ENCODE measurements at places on chromosomes 11 and 22.

DNA sequence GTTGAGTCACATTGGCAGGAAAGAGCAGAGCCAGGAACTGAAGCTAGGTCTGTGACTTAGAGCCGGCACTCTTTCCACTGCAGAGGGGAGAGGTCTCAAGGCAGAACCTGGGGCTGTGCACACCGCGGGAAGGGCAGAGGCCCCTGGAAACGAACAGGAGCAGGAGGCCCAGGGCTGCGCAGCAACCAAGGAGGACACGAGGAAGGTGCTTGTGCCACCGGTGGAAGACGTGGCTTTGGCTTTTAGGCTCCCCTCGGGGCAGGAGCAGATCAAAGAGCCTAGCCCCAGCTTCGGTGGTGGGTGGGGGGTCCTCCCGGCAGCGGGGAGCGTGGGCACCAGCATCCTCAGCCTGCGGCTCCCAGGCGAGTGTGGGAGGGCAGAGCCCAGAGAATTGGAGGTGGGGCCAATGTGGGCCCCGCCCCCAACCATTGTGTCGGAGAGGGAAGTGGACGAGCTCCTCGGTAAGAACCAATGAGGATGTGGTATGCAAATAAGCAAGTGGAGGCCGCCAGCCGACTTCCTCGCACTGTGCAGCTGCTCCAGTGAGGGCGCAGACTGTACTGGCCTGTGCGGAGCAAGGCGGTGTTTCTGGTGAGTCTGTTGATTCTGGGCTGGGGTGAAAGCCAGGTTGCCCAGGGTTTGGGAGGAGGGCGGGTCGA, at the start of gene CCDC116:
Gene CCDC116 (plus strand): TSS at position 524 of the 659 bp plus-strand sequence. CDS start 422 bp downstream, outside the sequence.
- DNase-seq, result peak; percentile 41

DNA sequence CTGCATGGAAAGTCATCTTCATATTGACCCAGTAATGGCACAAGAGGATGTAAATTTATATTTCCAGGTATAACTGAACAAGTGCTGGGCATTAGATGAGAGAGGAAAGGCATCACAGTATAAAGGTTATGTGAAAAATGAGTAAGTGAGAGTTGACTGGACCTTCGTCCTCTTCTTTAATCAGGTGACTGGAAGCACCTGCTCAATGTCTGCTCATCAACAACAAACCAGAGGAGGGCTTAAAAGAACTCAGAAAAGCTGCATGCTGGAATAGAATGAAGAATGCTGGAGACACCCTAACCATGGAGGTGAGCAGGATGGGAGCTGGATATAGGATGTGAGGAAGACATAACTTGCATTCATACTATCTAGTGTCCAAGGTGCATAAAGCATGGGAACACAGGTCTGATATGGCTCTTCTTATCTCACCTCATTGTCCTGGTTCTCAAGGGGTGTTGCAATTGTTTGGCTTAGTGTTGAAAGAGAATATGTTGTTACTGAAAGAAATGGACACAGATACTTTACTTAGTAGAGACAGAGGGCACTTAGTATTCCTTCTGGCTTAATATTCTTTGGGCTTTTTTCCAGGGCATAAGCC, 7.3 kb upstream of the SLC22A9 start:
- DNase-seq, result no peak

- DNase-seq, result no peak
These were observed 39.7 kb downstream of the FLI1 start for GRCh38 chr11:128733440-128734102.

DNA sequence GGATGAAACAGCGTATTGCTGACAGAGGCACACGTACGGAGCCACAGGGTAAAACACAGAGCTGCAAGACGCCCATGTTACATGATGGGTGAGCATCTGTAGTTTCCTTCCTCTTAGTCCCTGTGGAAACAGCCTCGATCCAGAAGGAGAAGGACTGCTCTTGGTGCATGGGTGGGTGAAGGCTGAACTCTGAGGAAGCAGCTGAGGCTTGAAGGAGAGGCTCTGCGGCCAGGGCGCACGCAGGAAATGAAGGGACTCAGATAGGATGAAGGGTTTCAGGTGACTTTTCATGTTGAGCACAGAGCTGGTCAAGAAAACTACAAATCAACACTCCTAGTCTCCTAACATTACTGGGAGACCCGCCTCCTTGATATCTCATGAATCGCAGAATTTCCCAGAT, 65.7 kb upstream of the ADA2 start:
- no peak for DNase-seq

DNA sequence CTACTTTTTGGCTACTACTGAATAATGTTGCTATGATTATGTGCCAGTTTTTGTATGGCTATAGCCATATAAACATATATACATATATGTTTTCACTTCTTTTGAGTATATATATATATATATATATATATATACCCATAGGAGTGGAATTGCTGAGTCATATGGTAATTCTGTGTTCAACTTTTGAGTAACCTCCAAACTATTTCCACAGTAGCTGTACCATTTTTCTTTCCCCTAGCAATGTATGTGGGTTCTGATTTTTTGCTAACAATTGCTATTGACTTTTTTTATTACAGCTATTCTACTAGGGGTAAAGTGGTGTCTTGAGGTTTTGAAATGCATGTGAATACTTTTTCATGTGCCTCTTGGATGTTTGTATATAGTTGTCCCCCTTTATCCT, 30.4 kb downstream of the CBL start:
- DNase-seq, result no peak

- no peak for DNase-seq
These were observed 39.8 kb downstream of the GAB2 start for GRCh38 chr11:78377625-78378418.

DNA sequence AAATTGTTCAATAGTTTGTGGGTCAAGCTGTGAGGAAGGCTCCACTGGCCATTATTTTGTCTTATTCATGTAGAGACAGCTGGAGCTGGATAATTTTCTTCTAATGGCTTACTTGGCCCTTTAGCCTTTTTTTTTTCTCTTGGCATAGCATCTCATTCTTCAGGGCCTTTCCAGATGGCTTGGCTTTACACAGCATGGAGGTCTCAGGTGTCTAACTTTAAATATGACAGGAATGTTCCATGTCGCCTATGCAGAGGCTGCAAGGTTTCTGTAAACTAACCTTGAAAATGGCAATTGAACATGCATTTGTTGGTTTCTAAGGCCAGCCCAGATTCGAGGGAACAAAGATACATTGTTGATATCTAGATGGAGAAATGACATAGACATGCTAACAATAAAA, 247.9 kb upstream of the CNTN5 start:
- no peak for DNase-seq

- no peak for DNase-seq
These were observed 68.8 kb upstream of the SCUBE2 start for GRCh38 chr11:9160166-9160565.
